ENCODE measurements at places on chromosomes 13 and 19.
A peak's percentile ranks its signal among the peaks of the same experiment; 100 is the strongest.

GRCh38 chr13:98521461-98522247 is 55.3 kb downstream of the STK24 start:
- no peak for DNase-seq

DNA sequence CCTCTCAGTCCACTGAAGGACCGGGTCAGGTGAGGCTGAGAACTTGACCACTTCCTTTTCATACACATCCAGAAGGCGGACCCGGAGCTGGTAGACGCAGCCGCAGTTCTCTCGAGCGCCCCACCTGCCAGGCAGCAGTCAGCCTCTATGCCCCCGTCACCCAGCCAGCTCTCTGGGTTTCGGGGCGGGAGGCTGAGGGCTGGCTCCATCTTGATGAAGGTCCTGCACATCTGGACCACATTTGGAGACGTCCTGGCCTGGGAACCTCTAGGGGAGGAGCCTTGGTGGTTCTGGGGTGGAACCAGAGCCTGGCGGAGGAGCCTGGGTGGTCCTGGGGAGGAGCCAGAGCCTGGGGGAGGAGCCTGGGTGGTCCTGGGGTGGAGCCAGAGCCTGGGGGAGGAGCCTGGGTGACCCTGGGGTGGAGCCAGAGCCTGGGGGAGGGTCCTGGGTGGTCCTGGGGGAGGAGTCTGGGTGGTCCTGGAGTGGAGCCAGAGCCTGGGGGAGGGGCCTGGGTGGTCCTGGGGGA is 14.3 kb downstream of the MRPS12 start:
- DNase-seq = no peak

GRCh38 chr13:62209529-62209928 is 793.9 kb upstream of the PCDH20 start:
- no peak for DNase-seq

GRCh38 chr13:97215325-97215724 is 6.8 kb upstream of the MBNL2 start:
- DNase-seq = no peak

GRCh38 chr13:89925107-89925506 is 1422.4 kb upstream of the MIR17HG start:
- DNase-seq = peak; percentile 12

DNA sequence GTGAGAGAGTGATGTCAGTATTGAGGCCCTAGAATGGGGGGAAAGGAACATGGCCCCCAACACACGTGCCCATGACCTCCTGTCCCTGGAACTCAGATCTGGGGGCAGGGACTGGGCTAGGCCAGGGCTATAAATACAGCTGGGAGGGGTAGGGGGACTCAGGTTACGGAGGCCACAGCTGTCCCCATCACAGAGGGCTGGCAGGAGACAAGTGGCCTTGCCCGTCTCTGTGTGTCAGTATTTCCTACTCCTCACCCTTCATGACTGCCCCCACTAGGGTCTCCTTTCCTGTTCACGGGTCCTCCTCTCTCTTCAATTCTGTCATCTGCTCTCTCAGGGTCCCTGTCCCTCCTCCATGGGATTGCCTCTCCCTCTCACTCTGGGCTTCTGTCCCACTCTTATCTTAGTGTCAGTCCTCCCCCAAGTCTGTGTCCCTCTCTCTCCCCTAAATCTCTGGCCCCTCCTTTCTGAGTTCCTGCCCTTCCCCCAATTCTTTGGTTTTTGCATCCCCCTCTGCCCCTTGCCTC is 687 bp upstream of the HRC start:
- DNase-seq = no peak

DNA sequence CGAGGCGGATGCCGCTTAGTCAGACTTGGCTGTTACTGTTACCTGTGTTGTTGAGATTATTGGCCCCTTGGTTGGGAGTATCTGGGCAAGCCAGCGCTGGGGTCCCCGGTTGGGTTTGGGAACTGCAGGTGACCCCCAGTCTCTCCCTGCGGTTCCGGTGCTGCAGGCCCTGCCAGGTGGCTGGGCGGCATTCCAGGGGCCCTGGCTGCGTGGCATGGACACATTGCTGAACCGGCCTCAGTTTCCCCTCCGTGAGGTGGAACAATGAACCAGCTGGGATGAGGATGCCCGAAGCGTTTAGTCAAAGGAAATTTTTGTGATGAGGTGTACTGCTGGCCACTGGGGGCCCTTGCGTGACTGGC is 538 bp downstream of the B3GNT3 start:
- DNase-seq = no peak

GRCh38 chr13:94263038-94263437 is 216.4 kb downstream of the DCT start:
- no peak for DNase-seq

- no peak for DNase-seq
Measured at GRCh38 chr19:13017306-13018034, 22.2 kb downstream of the NFIX start.

GRCh38 chr13:42874221-42874620 is 92.8 kb downstream of the FAM216B start:
- no peak for DNase-seq

GRCh38 chr19:30810726-30811125 is 438.5 kb downstream of the ZNF536 start:
- DNase-seq = no peak

DNA sequence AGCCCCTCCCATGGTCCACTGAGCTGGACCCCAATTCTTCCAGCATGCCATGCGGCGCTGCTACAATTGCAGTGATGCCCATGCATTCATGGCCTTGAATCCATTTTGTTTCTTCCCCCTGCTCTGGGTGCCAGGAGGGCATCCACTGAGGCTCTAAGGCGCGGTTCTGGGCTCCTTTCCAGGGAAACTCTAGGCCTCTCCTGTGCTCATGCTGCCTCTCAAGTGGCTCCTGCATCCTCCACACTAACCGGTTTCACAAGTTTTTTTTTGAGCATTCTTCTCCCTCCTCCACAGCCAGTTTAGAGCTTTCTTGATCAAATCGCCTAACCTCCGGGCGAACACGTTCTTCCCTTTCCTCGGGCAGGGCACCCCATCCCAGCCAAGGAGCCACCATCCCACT is 69.1 kb upstream of the FLT1 start:
- DNase-seq = no peak

DNA sequence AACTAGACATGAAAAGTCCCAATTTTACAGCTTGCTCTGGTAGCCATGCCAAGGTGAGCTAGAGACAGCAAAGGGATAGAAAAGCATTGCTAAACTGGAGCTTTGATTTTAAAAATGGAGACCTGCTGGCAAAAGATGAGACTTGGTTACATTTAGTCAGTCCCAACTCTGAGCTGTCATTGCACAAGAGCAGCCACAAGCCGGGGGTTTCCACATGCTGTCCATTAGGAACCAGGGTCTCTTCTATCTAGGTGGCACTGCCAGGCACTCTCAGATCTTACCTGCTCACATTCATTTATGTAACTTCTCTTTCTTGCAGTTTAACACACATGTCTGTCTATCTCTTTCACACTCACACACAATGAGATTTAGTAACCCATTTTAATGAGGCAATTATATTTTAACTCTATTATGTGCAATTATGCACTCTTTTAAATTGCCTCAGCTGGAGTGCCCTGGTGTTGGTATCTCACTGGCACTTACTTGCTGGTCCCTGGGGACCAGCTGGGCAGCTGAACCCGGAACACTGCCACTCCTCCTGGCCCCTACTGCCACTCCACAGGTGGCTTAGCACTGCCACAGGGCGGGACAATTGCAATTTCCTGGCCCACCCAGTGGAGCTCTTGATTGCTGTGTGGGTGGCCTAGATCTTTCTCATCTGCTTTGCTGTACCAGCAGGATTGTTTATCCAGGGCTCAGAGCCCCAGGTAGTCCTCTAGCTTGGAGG is 112.5 kb downstream of the COG6 start:
- DNase-seq = no peak

- DNase-seq = no peak
Measured at GRCh38 chr13:50855681-50856080, 12.2 kb upstream of the DLEU7 start.

GRCh38 chr13:40981361-40981760 is 37.8 kb downstream of the ELF1 start:
- DNase-seq = no peak

- DNase-seq = no peak
Measured at GRCh38 chr13:112362021-112362420, 14.1 kb upstream of the SPACA7 start.

GRCh38 chr19:54257116-54257480 is at the start of gene LILRB5:
TSS of gene LILRB5 (minus strand) at chr19:54257273. CDS start at chr19:54257193, 80 bp downstream.
- DNase-seq = no peak

DNA sequence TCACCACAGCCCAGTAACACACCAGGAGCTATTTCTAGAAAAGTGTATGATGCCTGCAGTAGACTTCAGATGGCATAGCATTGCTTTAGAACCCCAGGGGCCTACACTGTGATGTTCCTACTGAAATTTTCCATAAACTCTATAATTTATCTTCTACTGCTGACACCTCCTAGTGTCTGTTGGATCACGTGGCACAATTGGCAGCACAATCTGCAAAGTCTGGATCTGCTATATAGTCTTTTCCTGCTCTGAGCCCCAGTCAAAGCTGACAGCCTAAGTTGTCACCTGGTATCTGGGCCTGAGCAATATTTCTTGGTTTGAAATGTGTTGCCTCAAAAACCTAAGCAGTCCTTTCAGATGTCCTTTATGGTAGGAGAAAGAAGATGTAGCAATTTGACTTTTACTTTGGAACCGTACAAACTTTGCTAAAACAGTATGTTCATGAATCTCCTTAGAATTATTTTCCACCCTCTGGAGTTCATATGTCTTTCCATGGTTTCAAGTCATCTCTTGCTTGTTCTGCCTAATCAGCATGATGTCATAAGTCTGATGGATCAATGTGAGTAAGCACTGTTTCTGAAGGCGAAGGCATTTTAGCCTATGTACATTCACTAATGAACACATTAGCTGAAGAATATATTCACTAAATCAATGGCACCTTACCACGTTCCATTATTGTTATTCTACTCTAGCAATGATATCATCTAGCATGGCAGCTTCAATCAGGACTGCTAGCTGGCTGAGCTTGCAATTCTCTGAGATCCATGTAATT is 536.5 kb upstream of the NBEA start:
- no peak for DNase-seq

DNA sequence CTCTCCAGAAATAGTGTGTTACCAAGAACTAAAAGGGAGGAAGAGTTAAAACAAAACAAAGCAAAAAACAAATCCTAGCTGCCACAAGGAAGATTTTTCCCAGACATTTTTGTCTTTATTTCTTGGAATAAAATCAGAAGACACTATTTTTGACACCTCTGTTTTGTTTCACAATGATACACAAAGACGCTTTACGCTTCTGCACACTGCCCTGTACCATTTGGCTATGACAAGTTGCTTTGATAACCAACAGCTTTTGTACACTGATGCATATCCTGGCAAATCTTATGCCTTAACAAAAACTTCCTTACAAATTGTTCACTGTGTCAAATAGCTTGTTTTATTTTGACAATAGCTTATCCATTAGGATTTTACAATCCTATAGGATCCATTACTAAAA is 103.5 kb upstream of the RAP2A start:
- no peak for DNase-seq

DNA sequence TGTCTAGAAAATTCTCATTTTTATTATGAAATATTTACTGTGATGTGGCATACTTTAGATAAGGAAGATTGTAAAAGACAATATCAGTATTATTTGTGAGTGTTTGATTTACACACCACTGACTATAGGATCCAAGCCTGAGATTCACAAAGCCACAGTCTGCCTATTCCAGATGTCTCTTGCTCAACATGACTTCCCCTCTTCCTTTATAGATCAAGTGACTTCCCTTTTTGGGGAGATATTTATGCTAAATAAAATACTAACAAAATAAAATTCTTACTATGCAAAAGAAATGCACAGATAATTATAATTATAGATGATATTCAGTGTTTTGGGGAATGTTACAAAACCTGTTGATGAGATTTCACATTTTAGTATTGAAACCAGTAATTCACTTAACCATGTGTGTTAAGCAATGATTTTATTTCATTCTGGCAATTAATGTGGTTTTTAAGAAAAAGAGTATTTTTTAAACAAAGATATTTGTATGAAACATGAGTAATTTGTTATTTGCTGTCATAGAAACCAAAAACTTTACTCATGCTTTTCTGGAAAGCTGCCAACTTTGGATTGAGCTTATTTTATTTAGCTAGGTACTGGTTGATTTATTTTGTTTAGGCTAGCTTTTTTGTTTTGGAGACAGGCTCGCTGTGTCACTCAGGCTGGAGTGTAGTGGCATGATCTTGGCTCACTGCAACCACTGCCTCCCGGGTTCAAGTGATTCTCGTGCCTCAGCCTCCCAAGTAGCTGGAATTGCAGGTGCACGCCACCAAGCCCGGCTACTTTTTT is 13.7 kb upstream of the GPR183 start:
- no peak for DNase-seq

DNA sequence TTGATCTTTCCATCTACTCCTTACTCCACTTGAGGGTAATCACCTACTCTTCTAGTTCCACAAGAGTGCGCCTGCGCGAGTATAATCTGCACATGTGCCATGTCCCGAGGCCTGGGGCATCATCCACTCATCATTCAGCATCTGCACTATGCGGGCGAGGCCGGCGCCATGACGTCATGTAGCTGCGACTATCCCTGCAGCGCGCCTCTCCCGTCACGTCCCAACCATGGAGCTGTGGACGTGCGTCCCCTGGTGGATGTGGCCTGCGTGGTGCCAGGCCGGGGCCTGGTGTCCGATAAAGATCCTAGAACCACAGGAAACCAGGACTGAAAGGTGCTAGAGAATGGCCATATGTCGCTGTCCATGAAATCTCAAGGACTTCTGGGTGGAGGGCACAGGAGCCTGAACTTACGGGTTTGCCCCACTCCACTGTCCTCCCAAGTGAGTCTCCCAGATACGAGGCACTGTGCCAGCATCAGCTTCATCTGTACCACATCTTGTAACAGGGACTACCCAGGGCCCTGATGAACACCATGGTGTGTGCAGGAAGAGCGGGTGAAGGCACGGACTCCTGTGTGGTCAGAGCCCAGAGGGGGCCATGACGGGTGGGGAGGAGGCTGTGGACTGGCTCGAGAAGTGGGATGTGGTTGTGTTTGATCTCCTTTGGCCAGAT is 2.7 kb upstream of the KLK2 start:
- no peak for DNase-seq

- no peak for DNase-seq
Measured at GRCh38 chr13:24050796-24051715, 109.5 kb upstream of the SPATA13 start.

DNA sequence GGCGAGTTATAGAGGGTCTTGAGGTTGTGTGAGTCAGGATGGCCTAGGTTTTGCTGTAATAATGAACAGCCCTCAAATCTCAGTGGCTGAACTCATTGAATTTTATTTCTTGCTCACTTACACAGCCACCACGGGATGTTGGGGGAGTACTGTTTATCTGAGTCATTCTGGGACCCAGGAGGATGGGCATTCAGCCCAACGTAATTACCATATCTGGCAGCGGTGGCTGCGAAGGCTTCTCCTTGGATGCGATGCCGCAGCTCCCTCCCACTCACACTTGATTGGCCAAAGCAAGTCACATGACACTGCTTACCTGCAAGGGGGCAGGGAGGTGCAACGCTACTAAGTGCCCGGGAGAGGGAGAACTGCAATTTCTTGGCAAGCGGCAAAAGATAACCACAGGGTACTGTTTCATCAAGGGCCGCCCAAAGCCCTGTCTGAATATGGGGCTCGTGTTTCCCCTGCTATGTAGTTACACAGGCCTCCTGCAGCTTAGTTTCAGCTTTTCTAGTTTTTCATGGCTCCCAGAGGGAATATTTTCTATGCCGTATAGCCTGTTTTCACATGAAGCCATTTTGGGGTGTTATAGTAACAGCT is 19.9 kb downstream of the ZSWIM9 start:
- no peak for DNase-seq

All from neuronal stem cell (in vitro differentiated cells).